ENCODE measurements at places on chromosomes 5 and 9.

DNA sequence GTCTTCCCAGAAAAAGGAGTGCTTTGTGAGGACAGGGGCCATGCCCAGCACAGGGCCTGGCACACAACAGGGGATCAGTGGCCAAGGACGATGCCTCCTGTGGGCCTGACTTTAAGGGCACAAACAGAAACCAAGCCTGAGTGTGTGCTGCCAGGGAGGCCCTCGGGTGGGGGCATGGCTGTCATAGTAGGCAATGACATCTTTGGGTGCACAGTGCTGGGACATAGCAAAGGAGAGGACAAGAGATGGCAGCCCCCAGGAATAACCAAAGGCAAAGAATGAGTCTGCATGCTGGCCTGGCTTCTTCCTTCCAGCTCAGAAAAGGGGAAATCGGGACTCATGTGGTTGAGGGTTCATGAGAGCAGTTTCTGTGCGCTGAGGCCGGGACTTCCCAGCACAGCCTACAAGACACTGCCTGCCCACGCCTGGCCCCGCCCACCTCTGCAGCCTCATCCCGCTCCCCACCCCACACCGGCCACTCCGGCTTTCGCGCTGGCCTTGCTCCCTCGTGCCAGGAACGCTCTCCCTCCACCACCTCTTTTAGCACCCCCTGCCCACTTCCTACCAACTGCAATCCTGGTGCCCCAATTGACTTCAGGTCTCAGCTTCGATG, 13.8 kb upstream of the LHX2 start:
- no peak for DNase-seq

DNA sequence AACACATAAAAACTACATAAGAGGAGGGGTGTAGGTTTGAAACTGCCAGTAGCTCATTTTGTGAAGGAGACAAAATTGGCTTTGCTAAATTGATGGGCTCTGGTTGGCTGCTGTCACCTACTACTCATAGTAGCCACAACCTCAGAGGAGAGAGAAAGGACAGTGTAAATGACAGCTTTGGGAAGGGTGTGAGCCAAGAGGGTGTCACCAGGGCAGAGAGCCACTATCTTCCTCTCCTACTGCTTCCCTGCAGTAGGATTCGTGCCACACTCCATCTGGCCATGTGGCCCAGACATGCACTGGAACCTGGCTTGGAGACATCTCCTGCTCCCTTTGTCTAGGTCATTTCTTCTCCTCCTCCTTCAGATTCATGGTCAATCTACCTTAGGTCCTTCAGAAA, 455.9 kb downstream of the ENC1 start:
- no peak for DNase-seq

DNA sequence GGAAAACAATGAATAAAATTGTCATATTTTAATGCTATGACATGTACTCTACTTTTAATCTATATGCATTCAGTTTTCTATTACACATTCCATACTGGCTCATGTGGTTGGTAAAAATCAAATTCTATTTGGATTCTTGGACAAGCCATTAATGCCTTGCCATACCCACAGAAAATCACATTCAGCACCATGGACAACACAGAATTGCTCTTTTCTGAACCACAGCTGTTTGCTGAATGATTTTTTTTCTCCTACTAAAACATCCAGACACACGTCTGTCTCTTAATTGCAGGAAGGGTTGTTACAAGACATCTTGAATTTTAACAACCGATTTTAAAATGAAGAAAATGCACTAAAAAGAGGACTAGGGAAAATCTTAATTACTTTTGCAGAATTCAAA, 675.6 kb downstream of the BRINP1 start:
- DNase-seq: no peak

GRCh38 chr9:110146373-110146772, 61.6 kb downstream of the C9orf152 start:
- DNase-seq: no peak

GRCh38 chr9:5873439-5873838, 17.2 kb upstream of the MLANA start:
- DNase-seq: no peak

GRCh38 chr5:168046163-168046562, 245.3 kb upstream of the WWC1 start:
- DNase-seq: no peak

GRCh38 chr5:59328709-59329296, 564.7 kb downstream of the PDE4D start:
- no peak for DNase-seq

GRCh38 chr9:84750152-84750865, 80.8 kb downstream of the NTRK2 start:
- DNase-seq: no peak

GRCh38 chr9:76570826-76571225, 111.8 kb downstream of the GCNT1 start:
- no peak for DNase-seq

DNA sequence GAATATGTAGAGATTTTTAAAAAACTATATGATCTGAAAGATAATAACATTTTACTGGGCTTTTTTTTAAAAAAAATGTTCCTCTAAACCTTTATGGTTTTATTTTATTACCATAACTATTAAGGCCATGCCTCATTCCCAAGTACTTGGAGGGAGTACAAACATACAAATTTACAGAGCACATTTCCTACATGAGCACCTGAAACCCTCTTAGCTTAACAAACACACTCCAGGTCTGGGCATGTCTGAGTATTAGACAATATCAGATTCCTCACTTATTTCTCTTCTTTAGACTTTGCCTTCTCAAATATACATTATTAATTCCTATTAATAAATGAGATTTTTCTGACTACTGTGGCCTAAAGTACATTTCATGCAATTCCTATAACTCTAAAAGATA, 319.2 kb downstream of the SLCO4C1 start:
- no peak for DNase-seq

DNA sequence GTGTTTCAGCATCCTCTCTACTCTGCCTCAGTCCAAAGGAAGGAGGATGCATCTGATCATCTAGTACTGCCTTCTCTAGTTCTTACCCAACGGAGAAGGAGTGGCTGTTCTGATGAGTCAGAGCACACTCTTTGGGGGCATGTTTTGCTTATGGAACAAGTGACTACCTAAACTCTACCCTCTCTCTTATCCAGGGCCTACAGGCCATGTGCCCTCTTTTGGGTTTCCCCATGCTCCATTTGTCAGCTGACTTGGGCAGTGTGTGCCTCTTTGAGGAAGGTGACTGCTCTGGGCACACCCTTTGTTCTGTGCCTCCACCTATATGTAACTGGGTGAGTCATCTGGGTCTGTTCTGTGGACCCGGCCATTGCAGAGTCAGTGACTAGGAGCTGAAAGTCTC, 89.6 kb upstream of the BNC2 start:
- DNase-seq: no peak

- no peak for DNase-seq
These were observed 459 bp upstream of the ERAP2 start for GRCh38 chr5:96875791-96876291.

GRCh38 chr9:69485466-69485865, 160.5 kb downstream of the ENTREP1 start:
- DNase-seq: no peak

- DNase-seq: no peak
These were observed 480.9 kb upstream of the CD180 start for GRCh38 chr5:67677422-67677970.

GRCh38 chr5:159509002-159509660, 178.8 kb upstream of the IL12B start:
- DNase-seq: no peak

DNA sequence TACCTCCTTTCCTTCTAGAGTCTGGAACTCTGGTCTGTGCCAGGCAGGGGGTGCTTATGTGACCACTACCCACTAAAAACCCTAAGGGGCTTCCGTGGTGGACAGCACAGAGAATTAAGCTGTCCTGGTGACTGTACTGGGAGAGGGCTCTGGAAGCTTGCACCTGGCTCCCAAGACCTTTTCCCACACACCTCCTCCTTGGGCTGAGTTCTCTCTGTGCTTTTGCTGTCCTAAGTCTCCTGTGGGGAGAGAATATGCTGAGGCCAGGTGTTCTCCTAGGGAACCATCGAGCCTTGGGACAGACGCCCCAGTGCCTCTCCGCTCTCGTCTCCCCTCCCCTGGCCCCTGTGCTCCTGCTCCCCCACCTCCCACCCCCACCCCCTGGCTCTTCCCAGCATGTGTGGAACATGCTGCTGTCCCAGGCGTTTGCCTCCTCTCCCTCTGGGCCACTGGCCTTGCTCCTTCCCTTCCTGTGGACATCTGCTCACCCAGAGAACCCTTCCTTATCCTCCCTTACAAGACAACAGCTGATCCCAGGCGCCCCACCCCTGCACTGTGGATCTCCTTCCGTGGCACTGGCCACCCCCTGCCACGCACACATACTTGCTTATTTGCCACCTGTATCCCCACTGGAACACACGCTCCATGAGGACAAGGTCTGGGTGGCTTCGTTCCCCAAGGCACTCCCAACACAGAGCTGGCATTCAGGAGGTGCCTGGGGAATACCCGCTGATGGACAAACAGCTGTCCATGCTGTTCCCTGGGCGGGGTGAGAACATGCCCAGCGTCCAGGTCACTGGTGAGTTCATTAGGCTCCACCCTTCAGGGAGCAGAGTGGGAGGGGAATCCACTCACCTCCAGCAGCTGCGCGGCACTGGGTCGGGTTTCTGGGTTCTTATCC, 83.0 kb downstream of the STK10 start:
- DNase-seq: no peak

- no peak for DNase-seq
These were observed 6.6 kb downstream of the PSAT1 start for GRCh38 chr9:78303377-78304062.

DNA sequence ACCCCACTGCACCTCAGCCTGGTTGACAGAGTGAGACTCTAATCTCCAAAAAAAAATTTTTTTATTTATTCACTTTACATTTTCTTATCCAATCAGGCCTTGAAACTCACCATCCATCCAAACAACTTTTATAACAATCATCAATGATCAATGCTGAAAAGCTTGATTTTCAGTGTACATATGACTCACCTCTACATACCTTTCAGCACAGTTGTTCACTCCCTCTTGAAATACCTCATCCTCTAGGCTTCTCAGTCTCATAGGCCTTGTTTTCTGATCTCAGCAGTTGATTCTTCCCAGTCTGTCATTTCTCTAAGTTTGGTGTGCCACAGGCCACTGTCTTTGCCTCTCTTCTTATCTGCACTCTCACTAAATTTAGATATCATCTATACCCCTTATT, 36.2 kb downstream of the GRIN3A start:
- DNase-seq: no peak

DNA sequence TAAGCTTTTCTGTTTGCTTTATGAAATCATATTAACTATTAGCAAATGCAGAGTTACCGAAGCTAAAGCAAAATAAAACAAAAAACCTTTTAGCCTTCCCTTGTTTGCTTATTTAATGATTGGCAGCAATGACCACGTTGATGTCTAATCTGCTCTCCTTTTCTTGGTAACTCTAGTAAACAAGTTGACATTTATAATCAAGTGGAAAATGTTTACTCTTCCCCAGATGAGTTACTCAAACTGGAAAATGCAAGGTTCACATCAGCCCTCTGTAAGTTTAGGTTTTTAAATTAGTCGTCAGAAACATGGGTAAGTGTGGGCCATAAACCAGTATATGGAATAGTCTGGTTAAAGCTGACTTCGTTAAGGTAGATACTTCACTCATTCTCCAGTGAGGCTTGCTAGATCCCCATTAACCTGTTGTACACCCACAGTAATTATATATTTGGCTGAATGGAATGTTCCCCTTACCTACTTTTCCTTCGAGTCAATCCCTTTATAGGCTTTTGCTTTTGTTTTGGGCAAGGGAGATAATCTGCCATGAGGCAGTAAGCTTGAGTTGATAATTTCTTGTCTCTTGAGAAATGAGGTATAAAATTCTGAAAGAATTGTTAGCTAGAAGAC, 100.9 kb downstream of the GDNF start:
- no peak for DNase-seq

- no peak for DNase-seq
These were observed 38.0 kb downstream of the FOXI1 start for GRCh38 chr5:170143710-170144109.

DNA sequence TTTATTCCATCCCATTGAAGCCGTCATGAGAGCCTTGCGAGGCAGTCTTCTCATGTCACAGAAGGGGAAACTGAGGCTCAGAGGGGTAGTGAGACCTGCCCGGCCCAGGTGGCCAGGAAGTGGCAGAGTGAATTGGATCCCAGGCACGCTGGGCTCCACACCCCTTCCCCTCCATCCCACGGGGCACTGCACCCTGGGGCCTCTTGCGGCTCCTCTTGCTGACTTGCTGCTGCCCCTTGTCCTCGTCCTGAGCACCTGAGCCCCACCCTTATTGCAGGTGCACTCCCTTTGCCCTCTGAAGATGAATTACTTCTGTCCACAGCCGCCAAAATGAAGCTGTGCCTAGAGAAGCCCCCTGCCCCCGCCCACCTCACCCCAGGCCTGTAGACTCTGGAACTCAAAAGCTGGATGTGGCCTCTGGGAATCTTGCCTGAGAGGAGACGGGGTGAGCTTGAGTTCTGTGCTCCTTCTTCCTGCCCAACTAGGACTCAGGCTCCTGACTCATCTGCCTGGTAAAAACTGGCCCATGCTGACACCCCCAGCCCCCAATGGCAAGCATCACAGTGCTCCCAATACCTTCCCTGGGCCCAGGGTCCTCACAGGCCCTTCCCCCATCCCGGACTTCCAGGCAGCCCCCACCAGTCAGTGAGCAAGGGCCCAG, 6.4 kb downstream of the NEURL1B start:
- no peak for DNase-seq

DNA sequence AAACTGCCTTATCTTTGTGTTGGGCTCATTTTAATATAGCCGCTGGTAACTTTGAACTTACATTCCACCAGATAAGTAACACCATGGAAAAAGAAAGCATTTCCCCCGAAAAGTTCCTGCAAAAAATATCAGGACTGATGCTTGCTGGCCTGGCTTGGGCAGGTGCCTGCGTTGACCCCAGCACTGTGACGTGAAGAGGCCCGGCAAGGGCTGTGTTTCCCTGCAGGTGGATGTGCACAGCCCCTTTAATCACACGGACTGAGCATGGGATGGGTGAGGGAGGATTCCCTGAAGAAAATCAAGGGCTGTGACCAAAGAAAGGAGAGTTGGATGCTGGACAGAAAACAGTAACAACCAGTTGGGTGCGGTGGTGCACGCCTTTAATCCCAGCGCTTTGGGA, 138.2 kb downstream of the NSG2 start:
- no peak for DNase-seq
